Astrocyte (in vitro differentiated cells and primary cell): ENCODE measurements at places on chromosomes 6 and 20. TPM values are rescaled to one million over a fixed set of nuclear protein-coding genes. Genes with fewer than 3 reads are reported as not detected.
A peak's percentile ranks its signal among the peaks of the same experiment; 100 is the strongest.

GRCh38 chr6:1892716-1893115, 283.0 kb downstream of the FOXC1 start:
- no peak for DNase-seq

- DNase-seq: no peak
These were observed 92.4 kb downstream of the DST start for GRCh38 chr6:56550301-56550700.

DNA sequence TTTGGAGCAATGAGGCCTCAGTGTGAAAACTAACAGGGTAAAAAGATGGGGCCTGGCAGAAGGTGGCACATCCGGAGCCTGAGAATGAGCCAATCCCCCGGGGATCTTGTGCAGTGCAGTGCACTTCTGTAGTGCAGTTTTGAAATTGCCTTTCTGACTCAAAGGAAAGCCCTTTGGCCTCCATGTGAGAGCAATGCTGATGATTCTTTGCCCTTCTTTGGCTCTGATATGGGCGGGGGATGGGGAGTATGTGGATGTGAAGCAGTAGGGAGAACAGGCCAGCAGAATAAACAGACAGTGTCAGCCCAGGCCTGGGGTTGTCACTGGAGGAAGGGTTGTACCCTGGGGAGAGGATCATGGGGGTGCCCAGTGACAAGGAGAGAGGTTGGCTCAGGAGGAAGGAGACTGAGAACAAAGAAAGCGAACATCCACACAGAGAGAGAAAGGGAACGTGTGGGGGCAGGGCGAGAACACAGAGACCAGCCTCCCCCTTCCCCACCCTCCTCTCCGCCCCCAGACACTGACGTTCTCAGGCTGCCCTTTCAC, 351.2 kb downstream of the CDC5L start:
- DNase-seq: no peak

GRCh38 chr6:48080227-48081009, 30.6 kb downstream of the PTCHD4 start:
- no peak for DNase-seq

- peak; percentile 27 for DNase-seq
These were observed 230.7 kb downstream of the NFATC2 start for GRCh38 chr20:51311636-51312479.

GRCh38 chr20:58810879-58811250, 39.8 kb downstream of the GNAS-AS1 start:
- DNase-seq: no peak

- no peak for DNase-seq
These were observed 392.4 kb downstream of the BMP2 start for GRCh38 chr20:7159903-7160302.

GRCh38 chr6:95882371-95882770, 133.4 kb upstream of the FUT9 start:
- DNase-seq: no peak

DNA sequence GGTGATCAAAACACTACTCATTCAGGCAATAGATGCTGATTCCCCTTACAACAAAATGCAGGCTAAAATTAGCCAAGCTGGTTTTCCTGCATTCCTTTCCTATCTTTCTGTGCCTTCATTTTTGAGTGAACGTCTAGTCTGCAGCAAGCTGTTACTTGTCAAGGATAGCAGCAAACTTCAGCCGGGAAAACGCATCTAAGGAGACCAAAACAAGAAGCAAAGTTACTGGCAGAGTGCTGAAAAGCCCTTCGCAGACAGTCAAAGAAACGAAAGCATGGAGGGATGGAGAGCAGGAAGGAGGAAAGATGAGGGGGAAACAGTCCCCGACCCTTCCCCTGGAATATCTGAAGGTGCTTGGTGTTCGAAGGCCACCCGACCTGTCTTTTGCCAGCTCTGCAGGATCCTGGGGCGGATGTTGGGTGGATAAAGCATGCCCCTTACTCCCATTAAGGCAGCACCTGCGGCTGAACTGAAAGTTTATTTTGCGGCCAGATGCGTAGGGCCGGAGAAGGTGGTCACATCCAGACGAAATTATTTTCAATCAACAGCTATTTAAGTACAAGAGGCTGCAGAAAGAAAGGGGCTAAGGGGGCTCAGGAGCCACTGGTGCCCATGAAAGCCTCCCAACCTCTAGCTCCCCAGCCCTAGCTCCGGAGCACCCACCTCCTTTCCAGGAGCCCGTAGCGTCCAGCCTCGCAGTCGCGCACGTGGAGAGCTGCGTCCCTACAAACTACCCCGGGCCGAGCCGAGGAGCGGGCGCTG, 538 bp downstream of the FERMT1 start:
- peak; percentile 55 for DNase-seq

DNA sequence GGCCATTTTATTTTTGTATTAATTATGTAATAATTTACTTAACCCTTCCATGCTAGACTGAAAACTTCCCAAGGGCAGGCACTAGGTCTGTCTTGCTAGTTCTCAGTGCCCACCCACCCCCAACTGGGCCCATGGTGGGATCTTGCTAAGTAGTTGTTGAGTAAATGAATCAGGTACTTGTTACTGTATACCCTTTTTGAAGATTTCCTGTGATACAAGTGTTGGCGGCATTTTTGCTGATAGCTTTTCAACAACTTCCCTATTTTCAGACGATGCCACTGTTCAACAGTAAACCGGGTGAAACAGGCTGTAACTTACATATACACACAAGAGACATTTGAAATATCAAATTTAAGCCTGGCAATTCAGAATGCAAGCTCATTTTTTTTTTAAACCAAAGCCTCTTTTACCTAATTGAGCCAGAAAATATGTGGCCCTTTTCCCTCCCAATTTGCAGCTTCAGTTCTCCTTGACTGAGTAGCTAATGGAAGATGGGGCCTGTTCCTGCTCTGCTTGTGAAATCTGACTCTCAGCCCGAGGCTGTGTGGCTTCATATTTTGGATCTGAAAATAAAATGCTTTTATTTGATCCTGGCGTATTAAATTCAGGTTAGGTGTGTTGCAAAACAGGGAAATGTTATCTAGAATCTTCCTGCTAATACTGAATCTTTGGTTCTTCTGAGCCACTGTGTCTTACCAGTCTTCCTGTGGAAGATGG, 288.3 kb downstream of the NRN1 start:
- no peak for DNase-seq

DNA sequence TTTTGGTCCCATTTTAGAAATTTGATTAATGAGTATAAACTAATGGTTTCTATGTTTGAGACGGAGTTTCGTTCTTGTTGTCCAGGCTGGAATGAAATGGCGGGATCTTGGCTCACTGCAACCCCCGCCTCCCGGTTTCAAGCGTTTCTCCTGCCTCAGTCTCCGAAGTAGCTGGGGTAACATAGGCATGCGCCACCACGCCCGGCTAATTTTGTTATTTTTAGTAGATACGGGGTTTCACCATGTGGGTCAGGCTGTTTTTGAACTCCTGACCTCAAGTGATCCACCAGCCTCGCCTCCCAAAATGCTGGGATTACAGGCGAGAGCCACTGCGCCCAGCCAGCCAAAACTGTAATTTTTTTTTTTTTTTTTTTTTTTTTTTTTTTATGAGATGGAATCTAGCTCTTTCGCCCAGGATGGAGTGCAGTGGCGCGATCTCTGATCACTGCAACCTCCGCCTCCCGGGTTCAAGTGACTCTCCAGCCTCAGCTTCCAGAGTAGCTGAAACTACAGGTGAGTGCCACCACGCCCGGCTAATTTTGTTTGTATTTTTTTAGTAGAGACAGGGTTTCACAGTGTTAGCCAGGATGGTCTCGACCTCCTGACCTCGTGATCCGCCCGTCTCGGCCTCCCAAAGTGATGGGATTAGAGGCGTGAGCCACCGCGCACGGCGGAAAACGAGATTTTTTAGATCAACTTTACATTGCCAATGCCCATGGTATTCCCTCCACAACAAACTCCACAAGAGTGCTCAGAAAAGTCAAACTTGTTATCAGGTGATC, 127.8 kb downstream of the HFE start:
- no peak for DNase-seq

- DNase-seq: peak; percentile 14
These were observed 3.7 kb downstream of the GRIK2 start for GRCh38 chr6:101397199-101397598.

GRCh38 chr20:31607640-31608250, 2.7 kb downstream of the ID1 start:
- no peak for DNase-seq

GRCh38 chr20:46898423-46898822, 3.8 kb downstream of the EYA2 start:
- no peak for DNase-seq

GRCh38 chr6:23272536-23272935, 703.2 kb downstream of the HDGFL1 start:
- DNase-seq: no peak

DNA sequence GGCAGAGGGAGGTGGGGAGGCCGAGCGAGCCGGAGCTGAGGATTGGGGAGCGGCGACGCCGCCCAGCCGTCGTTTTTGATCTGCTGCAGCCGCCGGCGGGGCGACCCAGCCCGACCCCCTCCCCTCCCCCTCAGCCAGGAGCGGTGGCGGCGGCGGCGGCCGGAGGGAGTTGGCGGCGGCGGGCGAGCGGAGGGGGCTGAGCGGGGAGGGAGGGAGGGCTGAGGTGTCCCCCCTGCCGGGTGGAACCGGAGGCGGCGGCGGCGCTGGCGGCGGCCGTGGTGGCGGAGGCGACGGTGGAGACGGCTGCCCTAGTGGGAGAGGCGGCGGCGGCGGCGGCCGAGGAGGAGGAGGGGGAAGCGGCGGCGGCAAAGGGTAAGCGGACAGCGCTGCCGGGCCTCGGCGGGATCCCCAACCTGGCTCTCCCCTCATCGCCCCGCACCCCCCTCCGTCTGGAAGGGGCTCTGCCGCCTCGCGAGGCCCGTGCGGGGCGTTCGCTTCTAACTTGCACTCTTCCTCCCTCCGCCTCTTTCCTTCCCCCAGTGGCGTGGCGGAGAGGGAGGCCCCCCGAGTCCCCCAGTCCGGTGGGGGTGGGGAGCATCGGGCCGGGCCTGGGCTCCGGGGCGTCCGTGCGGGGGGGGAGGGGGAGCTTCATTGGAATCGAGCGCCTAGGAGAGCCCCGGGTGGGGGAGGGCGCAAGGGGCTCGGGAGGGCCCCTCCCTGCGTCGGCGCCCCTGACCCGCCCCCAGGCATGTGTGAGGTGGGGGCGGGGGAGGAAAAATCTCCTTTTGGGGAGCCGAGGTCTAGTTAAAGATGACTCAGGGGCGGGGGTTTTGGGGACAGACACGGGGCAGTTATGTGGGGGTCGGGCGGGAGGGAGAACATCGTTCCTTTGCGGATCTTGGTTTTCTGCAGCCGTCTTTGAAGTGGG, at the start of gene TAB2:
Gene TAB2 (plus strand): TSS at position 69 of the 928 bp plus-strand sequence. CDS start 52,286 bp downstream, outside the sequence.
- DNase-seq: no peak

DNA sequence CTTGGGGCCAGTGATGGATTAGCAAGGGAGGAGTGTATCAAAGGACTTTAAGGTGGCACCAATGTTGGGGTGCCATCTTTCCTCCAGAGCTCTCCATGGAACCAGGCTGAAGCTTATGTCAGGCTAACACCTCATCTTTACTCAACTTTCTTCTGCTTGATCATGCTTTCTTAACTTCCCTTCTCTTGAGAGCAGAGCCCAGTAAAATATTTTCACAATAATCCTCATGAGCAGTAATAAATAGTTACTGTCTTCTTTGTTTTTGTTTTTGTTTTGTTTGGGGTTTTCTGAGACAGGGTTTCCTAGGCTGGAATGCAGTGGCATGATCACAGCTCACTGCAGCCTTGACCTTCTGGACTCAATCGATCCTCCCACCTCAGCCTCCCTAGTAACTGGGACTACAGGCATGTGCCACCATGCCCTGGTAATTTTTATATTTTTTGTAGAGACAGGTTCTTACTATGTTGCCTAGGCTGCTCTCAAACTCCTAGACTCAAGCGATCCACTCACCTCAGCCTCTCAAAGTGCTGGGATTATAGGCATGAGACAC, 127.9 kb upstream of the TOP1 start:
- no peak for DNase-seq

GRCh38 chr6:79872303-79872702, 75.0 kb downstream of the ELOVL4 start:
- DNase-seq: no peak

- no peak for DNase-seq
These were observed 27.3 kb upstream of the FOXA2 start for GRCh38 chr20:22611636-22612035.

- peak; percentile 34 for DNase-seq
These were observed 83.3 kb upstream of the SIRPA start for GRCh38 chr20:1811621-1812498.

GRCh38 chr20:4788314-4788713, 66.6 kb downstream of the PRND start:
- no peak for DNase-seq

DNA sequence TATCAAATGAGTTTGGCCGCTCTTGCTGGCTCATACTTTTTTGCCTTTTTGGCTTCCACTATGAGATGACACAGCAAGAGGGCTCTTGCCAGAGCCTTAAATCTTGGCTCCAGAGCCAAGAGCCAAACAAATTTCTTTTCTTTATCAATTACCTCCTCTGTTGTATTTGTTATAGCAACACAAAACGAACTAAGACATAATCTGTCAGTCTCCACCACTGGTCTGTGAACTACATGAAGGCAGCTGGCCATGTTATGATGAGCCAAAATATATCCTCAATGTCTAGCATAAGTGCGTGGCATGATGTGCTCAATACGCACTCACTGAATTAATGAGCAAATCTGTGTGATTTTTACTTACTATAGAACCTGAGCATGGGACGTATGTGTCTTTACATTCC, 220.0 kb upstream of the ZNF217 start:
- DNase-seq: no peak

Gene HCRTR2
- total RNA-seq: 0.23 and 0.36 TPM in 2 replicates

Gene OR2H1
- not detected in 2 replicates for total RNA-seq

Gene FAM209A
- total RNA-seq: 0.32 TPM in 1 of 2 replicates, not detected in the other

Gene MUCL3
- total RNA-seq: not detected in 2 replicates

Gene POU5F1
- 5.4 and 6.3 TPM in 2 replicates for total RNA-seq

Gene MYBL2
- 3.0 and 6.2 TPM in 2 replicates for total RNA-seq

Gene EYS
- total RNA-seq: 0.07 and 0.16 TPM in 2 replicates

Gene ASIP
- not detected in 2 replicates for total RNA-seq

Gene SIRPB1
- not detected in 2 replicates for total RNA-seq

Gene PRKN
- 1.3 and 1.5 TPM in 2 replicates for total RNA-seq

Gene ADRM1
- total RNA-seq: 123 and 125 TPM in 2 replicates

Gene CALHM5
- 1.8 and 1.9 TPM in 2 replicates for total RNA-seq

Gene CD83
- total RNA-seq: 1.6 and 1.8 TPM in 2 replicates
